Activated effector memory CD4-positive, alpha-beta T cell treated with Interleukin-2 at 50 U/mL for 16 hours (primary cell): ENCODE measurements at places on chromosomes 4 and X.

GRCh38 chrX:150990910-150991309 lies 7.8 kb downstream of the HMGB3 start:
- DNase-seq: no peak

DNA sequence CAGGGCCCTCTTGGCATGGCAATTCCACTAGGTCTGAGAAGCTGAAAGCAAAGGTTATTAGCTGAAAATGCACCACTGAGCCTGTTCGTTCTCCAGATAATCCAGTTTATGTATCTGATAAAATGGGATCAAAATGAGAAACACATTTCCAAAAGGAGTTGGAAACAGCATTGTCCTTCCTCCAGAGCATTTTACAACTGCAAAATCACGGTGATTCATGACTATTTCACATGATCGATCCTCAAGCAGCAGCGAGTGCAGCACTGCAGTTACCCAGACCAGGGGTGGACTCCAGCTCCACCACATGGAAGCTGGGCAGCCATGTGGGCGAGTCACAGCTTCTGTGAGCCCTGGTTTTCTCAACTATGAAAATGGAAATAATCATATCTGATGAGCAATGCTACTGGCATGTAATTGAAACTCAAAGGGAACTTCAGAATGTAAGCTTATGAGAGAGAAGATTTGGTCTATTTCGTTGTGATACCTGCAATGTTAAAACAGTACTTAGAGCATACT lies 78.7 kb upstream of the MSX1 start:
- DNase-seq: no peak

GRCh38 chr4:171813526-171814250 lies 484 bp downstream of the GALNTL6 start:
- no peak for DNase-seq

- DNase-seq: no peak
Measured at GRCh38 chr4:74109116-74109869, 10.3 kb upstream of the CXCL2 start.

GRCh38 chr4:168612450-168613135 lies 115.7 kb downstream of the PALLD start:
- no peak for DNase-seq

GRCh38 chrX:102784550-102784949 lies 64.0 kb downstream of the GPRASP3 start:
- DNase-seq: no peak

GRCh38 chr4:77650787-77651186 lies 45.2 kb downstream of the CXCL13 start:
- DNase-seq: no peak

- DNase-seq: no peak
Measured at GRCh38 chr4:105276361-105277104, 129.9 kb downstream of the TET2 start.

DNA sequence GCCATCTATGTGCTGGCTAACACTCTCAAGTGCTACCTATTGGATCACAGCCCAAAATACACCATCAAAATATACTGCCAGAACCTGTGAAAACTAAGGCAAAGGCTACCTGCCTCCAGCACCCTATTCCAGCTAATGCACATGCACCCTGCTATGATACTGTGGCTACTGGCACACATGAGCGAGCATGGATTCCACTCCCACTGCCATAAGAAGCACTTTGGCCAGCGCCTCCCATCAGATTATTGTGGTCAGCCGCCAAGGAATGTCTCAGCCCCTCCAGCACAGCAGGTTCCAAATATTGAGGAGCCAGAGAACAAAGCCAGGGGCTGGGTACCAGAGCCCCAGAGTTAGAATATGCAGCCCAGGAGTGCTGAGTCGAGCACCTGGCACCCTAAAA lies 32.5 kb upstream of the TMPRSS11F start:
- DNase-seq: no peak

DNA sequence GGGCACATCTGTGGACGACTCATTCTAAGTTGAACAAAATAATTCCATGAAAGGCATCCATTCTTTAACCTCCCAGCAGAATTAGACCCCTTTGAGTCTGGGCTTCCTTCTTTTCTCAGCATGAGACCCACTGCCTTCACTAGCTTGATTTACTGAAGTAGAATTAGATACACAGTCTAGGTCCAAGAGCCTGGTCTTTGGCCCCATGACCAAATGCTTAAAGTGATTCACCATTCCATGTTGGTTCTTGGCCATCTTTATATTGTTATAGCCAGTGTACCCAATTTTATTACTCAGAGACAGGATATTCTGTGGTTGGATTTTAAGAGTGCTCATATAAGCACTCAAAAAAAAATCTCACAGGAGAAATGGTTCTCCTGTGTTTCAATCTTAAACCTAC lies 155.3 kb upstream of the GPC4 start:
- no peak for DNase-seq

DNA sequence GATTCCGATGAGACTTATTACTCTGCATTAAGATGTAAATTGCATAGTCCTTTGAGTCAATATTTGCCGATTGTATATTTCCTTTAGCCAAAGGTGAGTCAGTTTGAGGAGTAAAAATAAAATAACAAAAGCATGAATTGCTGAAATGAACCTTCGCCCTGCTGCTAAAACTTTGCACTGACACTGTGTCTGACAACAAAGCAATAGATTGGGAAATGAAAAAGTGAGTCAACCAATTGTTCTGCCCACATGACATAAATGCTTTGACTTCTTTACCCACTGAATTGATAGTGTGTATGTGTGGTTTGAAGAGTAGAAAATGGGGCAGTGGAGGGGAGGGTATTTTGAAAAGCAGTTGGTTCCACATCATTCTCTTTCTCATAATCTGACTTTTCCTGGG lies 88.4 kb upstream of the AFF2 start:
- no peak for DNase-seq

DNA sequence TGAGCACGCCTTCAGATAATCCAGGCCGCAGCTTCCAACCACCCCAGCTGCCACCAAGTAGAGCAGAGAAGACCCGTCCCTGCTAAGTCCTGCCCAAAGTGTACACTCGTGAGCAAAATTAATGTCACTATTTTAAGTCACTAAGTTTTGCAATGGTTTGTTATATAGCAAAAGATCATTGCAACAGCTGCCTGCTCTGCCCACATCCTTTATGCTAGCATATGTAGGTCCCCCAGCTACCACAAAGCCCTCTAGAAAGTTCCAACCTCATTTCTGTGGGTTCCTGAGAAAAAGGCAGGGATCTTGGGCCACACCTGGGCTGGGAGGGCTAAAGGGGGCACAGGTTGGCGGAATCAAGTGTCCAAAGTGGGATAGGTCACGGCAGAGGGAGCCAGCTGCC lies 346.9 kb downstream of the BCOR start:
- DNase-seq: no peak

DNA sequence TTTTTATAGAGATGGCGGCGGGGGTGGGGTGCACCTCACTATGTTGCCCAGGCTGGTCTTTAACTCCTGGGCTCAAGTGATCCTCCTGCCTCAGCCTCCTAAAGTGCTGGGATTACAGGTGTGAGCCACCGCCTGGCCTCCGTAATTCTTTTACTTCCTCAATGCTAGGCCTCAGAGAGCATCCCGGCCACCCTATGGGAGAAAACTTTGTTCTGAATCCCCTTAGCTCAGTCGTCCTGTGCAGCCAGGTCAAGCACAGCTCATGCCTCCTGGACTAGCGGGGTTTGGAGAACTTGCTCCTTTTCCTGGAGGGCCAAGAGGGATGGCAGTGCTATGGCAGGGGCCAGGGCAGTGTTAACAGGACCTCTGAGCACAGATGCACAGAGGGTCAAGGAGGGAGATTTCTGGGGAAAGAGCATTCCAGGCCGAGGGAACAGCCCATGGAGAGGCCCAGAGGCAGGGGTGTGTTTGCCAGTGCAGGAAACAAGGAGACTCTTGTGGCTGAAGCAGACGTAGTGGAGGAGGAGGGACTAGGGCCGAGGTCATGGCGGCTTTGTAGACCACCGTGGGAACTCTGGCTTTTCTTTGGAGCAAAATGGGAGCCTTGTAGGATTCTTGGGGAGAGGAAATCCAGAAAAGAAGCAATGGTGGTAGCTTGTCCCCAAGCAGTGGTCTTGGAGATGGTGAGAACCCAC lies 9.8 kb upstream of the TNIP2 start:
- no peak for DNase-seq

DNA sequence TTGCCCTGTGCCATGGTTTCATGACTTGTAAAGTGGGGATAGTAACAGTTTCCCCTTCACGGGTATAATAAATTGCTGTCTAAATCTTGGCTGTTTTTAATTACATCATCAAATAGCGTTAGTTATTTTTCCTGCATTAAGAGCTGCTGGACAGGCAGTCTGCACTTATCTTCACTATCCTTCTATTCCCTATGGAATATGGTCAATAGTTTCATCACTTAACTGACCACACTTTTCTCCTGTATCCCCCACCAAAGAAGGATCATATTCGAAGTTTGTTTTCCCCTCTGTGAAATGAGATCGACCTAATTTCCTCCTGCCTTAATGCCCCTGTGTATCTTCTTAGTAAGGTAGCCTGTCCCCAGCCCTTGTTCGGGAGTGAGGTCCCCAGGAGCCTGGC lies 133.2 kb downstream of the SHROOM3 start:
- no peak for DNase-seq

GRCh38 chr4:179750374-179750773 lies 2308.1 kb upstream of the AGA start:
- DNase-seq: no peak

DNA sequence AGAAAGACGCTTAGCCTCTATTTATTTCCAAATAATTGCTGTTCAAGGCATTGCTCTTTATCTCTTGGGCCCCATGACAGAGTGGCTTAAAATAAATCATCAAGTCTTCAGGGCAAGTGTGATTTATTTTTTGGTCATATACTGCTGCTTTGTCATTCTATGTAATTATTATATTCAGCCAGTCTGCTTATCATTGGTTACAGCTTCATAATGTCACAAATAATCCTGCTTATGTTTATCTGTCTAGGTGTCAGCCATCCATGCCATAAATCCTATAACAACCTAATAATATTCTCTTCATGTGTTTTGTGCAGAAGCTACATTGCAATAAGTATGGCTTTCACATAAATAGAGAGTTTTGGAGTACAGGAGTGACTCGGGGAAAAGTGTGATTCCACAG lies 41.0 kb downstream of the HHIP start:
- no peak for DNase-seq

GRCh38 chr4:105474099-105474518 lies 247 bp upstream of the PPA2 start:
- DNase-seq: no peak

DNA sequence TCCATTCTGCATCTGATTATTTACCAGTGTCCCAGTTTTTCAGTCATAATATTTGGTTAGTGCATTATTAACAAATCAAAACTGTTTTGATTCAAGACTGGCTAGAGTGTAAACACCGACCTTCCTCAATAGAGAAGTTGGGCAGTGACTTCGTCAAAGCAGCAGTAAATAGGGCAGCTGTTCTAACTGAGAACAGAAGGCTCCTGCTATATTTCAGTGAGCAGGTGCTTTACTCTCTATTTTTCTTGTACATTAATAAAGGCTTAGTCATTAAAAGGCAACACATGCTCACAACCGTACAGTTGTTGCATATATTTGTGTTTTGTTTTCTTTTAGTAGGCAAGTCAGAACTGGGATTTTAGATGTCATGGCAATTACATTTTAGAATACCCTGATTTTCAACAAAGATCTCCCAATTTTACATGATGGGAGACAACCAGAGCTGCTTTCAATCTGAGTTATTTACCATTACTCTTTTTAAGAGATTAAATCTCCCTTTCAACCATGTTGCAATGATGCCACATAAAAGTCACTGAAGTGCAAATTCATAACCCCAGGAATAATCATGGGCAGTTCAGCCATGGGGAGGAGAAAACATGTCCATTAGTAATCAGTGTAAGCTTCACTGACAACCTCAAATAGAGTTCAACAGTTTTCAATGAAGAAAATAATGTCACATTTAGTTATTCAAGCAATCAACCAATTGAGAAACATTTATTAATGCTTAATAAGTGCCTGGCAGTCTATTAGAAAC lies 233.3 kb downstream of the NDST4 start:
- no peak for DNase-seq

- DNase-seq: no peak
Measured at GRCh38 chr4:172822331-172822730, 346.3 kb upstream of the GALNT7 start.

DNA sequence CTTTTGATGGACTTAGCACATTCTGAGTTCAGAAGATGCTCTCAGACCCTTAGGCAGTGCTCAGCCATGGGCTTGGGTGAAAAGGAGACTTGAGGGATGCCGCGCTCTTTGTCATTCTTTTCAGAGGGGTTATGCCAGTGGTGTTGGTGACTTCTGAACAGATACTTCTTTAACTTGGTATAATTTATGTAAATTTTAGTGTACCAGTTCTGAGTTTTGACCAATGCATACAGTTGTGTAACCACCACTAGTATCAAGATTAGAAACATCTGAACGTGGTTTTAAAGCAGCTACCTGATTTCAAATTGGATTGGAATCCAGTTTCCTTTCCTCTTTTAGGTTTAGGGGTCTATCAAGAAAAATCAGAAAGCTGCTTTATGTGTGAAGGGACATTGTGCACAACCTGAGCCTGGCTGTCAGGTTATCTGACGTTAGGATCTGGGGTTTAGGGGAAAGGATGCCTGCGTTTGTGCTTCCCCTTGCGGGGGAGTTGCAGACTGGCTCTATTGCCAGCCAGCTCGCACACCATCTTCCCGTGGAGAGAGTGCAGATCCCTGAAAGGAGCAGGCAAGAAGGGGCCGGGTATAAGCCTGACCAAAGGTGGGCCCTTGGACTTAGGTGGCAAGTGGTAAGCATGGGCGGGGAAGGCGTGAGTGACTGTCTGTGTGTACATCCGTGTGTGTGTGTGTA lies 19.0 kb downstream of the SMS start:
- no peak for DNase-seq

- DNase-seq: no peak
Measured at GRCh38 chrX:45063319-45064095, 137.2 kb downstream of the DIPK2B start.

GRCh38 chrX:37722595-37722994 lies 37.0 kb downstream of the XK start:
- no peak for DNase-seq

GRCh38 chr4:111216791-111217190 lies 593.9 kb upstream of the PITX2 start:
- no peak for DNase-seq

- no peak for DNase-seq
Measured at GRCh38 chrX:147077472-147077871, 262.9 kb upstream of the CXorf51A start.
